Spleen (tissue), 13 donors: ENCODE measurements at places on chromosomes 1 and 21. TPM values are rescaled to one million over a fixed set of nuclear protein-coding genes. Genes with fewer than 3 reads are reported as not detected.

- peak; percentile 83 for DNase-seq
These were observed 2.3 kb downstream of the CD53 start for GRCh38 chr1:110875216-110875731.

- DNase-seq = no peak
These were observed 4.8 kb upstream of the DYNLT5 start for GRCh38 chr1:66747501-66747900.

GRCh38 chr1:225760531-225760930 lies 17.1 kb upstream of the SRP9 start:
- DNase-seq = peak; percentile 63

The AADACL3 gene
- total RNA-seq = not detected

- DNase-seq = no peak
These were observed 22.6 kb downstream of the STX12 start for GRCh38 chr1:27795601-27796000.

DNA sequence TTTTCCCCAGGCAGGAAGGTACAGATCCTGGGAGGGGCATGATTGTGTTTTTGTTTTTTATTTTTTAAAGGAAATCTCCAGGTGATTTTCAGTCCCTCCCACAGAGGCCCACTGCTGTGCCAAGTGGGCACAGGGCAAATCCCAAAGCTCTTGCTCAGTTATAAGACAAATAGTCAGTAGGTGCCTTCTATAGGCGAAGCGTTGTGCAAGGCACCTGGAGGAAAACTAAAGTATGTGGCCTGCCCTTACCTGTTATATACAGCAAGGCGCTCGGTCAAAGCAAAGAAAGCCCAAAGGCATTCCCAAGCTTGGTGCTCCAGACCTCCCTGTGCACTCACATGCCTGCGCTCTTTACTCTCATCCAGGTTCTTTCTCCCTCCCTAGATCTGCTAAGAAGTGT lies 81.0 kb downstream of the KCNJ15 start:
- no peak for DNase-seq

- DNase-seq = no peak
These were observed 36.3 kb upstream of the S1PR1 start for GRCh38 chr1:101200513-101200912.

- no peak for DNase-seq
These were observed 105.0 kb downstream of the PRRX1 start for GRCh38 chr1:170768929-170769328.

DNA sequence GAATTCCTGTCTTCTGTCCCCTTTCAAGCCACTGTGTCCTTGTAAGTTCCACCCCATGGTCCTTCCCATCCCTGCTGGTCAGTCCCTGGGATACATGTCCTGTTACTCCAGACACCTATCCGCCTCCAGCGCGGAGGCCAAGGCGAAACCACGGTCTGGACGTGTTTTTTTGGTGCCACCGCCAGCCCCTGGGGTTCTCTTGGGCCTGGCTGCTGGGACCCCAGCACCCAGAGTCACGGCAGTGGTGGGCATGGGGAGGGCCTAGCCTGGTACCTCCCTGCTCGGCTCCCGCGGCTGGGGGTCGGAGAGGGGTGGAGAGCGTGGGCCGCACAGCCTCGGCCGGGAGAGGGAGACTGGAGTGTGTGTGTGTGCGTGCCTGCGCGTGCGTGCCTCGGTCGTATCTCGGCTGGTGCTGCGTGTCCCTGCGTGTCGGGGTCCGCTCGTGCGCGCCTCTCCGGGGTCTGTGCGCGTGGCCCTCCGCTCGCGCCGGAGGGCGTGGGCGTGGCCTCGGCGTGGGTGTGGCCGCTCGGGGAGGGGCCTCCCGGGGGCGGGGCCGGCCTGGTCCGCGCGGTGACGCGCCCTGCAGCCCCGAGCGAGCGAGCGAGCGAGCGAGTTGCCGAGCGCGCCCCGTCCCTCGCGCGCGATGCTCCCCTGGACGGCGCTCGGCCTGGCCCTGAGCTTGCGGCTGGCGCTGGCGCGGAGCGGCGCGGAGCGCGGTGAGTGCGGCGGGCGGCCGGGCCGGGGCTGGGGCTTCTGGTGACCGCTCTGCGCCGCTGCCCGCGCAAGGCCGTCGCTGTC lies at the start of gene VWA1:
VWA1 (plus strand) TSS at position 585 of the 798 bp plus-strand sequence; CDS start at position 644, 59 bp downstream.
- DNase-seq = peak; percentile 86

- DNase-seq = no peak
These were observed 5.4 kb upstream of the TNFRSF25 start for GRCh38 chr1:6471086-6471969.

The CASQ2 gene
- 0.33 TPM for total RNA-seq

DNA sequence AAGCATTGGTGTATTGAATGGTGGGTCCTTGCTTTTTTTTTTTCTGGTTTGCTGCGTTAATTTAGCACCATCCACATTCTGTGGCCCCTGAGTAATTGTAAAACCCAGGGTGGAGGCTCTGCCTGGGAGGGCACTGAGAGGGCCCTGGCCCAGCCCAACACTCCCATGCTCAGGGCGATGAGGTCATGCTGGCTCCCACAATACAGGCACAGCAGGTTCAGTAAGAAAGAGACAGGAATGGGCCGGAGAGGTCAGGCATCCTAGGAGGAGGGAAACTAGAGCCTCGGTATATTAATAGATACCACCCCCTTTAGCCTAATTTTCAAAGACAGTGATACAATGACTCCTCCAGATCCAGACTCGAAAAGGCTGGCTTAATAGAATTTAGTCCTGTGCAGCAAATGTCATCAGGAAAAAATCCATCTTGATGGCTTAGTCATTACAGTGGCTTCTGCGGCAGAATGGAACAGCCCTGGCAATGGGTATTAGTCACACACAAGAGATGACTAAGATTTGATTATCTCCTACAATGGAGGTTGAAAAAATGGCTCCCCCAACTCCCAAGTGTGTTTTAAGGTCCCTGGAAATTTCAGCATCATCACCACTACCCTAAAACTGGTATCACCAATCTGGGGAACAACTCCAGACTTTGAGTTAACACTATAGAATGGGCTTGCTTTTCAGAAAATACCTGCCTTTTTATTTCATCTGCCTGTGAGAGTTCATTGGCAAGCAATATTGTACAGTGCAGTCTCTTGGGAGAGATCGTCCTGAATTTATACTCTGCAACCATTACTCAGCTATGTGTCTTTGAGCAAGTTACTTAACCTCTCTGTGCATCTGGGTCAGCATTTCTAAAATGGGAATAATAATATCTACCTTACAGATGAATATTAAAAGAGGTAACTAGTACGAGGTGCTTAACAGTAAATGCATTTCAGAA lies 43.9 kb upstream of the LYST start:
- no peak for DNase-seq

- DNase-seq = peak; percentile 24
These were observed 1.7 kb downstream of the CLDN14 start for GRCh38 chr21:36478207-36478701.

GRCh38 chr21:37917612-37918011 lies 1.4 kb upstream of the KCNJ6 start:
- DNase-seq = no peak

DNA sequence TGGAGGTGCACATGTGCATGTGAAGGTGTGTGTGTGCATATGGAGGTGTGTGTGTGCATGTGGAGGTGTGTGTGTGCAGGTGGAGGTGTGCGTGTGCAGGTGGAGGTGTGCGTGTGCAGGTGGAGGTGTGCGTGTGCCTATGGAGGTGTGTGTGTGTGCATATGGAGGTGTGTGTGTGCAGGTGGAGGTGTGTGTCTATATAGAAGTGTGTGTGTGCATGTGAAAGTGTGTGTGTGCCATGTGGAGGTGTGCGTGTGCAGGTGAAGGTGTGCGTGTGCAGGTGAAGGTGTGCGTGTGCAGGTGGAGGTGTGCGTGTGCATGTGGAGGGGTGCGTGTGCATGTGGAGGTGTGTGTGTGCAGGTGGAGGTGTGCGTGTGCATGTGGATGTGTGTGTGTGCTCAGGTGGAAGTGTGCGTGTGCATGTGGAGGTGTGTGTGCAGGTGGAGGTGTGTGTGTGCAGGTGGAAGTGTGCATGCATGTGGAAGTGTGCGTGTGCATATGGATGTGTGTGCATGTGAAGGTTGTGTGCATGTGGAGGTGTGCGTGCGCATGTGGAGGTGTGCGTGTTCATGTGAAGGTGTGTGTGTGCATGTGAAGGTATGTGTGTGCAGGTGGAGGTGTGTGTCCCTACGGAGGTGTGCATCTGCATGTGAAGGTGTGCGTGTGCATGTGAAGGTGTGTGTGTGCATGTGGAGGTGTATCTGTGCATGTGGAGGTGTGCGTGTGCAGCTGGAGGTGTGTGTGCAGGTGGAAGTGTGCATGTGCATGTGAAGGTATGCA lies 13.5 kb downstream of the C1orf74 start:
- DNase-seq = no peak

The RNU1-4 gene
- total RNA-seq = 6,234 TPM

GRCh38 chr1:214029796-214030195 lies 42.0 kb downstream of the PROX1 start:
- DNase-seq = no peak

DNA sequence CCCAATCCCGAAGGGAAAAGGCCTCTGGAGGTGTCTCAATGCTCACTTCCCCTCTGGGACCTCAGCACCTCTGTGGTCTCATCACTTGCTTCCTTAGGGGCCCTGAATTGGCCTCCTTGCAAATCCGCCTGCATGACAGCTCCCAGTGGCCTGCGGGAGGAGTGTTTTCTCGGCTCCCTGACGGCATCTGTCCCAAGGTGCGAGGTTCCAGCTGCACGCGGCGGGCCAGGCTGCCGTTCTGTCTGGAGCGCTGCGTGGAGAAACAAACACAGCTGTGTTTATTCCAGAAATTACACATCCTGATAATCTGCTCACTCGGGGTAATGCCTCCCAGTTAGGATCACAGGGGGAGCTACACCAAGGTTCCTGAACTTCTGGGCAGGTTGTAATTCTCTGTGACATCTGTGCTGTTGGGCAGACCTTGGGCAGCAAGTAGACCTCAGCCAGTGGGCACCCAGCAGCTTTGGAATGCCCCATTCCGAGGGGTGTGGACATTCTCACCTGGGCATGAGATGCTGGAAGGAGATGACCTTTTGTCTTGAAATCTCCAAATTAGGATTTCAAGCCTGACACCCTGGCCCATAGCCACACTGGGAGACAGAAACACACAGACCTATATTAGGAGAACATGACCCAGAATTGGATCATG lies 18.2 kb downstream of the EPHB2 start:
- DNase-seq = no peak

- no peak for DNase-seq
These were observed 468.7 kb upstream of the B3GALT2 start for GRCh38 chr1:193654951-193655735.

The SPAG17 gene
- 0.91 TPM for total RNA-seq

The INAVA gene
- total RNA-seq = 1.4 TPM
